ENCODE measurements at places on chromosomes 4 and X.

GRCh38 chr4:140888054-140888453 is 131.9 kb upstream of the TBC1D9 start:
- DNase-seq: no peak

GRCh38 chr4:30912098-30912714 is 192.0 kb downstream of the PCDH7 start:
- DNase-seq: no peak

GRCh38 chr4:8393593-8394038 is 46.9 kb downstream of the ACOX3 start:
- DNase-seq: no peak

DNA sequence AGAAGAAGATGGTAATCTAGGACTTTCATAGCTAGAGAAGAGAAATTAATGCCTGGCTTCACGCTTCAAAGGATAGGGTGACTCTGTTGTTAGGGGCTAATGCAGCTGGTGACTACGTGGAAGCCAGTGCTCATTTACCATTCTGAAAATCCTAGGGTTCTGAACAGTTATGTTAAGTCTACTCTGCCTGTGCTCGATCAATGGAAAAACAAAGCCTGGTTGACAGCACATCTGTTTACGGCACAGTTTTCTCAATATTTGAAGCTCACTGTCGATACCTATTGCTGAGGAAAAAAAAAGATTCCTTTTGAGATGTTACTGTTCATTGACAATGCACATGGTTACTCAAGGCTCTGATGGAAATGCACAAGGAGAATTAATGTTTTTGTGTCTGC is 182.6 kb upstream of the NUDT6 start:
- no peak for DNase-seq

DNA sequence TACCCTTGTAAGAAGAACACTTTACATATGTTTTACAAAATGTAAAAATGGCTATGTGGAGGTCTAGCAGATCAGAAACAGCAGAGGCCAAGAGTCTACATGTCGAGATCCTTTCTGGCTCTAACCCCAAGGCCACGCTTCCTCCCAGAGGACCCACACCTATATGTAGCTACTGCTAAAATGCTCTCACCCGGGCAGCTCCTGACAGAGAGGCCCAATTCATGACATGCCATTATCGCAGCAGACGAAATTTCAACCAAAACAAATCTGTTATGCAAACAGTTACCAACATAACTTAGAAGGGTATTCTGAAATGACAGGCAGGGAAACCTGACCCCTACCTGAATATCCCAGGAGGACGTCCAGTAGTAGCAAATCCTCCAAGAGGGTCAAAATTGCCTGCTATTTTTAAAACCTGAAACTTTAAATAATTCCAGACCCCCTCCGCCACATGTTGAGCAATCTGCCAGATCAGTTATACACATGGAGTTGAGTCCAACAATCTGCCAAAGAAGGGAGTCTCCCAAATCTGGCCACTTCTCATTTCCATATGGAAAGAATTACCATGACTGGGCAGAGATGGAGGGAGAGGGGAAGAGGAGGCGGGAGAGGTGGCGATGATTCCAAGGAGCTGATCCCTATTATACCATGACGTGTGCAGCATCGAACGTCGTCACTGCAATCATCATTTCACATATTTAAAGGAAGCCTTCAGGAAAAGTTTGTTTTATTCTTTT is 192.9 kb upstream of the TBL1X start:
- no peak for DNase-seq

DNA sequence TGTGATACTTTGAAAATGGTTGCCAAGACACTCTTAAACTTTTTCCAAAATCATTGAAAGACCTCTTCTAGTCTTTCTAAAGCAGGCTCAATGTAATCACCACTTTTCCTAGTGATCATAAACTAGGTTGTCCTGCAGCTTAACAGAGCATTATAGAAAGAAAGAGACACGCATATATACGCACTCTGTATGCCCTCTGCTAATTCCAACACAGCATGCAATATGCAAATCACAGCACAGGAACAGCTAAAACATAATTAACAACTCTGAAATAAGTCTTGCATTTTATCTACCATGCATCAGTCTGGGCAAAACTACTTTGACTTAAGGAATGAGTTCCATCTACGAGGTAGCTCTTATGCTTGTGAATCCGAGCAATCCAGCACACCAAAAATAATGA is 94.6 kb downstream of the COL25A1 start:
- no peak for DNase-seq

- no peak for DNase-seq
Observed at GRCh38 chrX:17654116-17654515, 83.2 kb upstream of the SCML1 start.

- no peak for DNase-seq
Observed at GRCh38 chrX:136215559-136215958, 35.6 kb downstream of the MAP7D3 start.

- no peak for DNase-seq
Observed at GRCh38 chr4:166165829-166166420, 292.9 kb downstream of the TLL1 start.

GRCh38 chr4:98411731-98412130 is 150.5 kb downstream of the RAP1GDS1 start:
- DNase-seq: no peak

DNA sequence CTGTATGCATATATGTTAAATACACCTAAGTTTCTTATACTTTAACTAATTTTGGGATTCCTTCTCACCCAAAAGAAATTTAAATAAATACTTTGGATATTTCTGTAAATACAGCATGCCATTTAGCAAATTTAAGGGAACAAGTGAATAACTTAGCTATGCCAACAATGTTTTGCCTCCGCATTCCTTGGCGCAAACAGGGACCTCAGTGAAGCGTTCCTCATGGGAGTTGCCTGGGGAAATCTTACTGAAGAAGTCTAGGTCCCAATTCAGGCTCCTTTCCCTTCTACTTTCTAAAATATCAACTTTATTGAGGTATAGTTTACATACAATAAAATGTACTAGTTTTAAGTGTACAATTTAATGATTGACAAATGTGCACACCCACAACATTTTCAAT is 25.0 kb downstream of the COL4A5 start:
- no peak for DNase-seq

Measured in omental fat pad (tissue), 4 donors.